CD4-positive, alpha-beta T cell treated with Interleukin-4 for 4 hours (primary cell): ENCODE measurements at places on chromosomes 16 and 17.

GRCh38 chr16:3780570-3780969, 63.2 kb upstream of the TRAP1 start:
- DNase-seq, result peak; percentile 13

DNA sequence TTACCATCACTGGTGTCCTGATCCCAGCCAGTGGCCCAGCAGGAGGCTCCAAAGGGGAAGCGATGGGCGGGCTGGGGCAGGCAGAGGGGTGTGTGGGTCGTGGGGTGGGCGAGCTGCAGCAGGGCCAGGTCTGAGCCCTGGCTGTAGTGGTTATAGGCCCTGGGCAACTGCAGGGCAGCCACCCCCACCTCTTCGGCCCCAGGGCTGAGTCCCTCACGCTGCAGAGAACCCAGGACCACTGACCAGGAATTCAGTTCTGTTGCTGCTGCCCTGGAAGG, 2.2 kb downstream of the PRSS53 start:
- no peak for DNase-seq

GRCh38 chr17:55086635-55087058, 118.1 kb downstream of the STXBP4 start:
- no peak for DNase-seq

GRCh38 chr17:34360601-34361270, 2.3 kb downstream of the CCL1 start:
- DNase-seq, result no peak

GRCh38 chr17:80071116-80071841, 30.1 kb upstream of the GAA start:
- DNase-seq, result no peak

DNA sequence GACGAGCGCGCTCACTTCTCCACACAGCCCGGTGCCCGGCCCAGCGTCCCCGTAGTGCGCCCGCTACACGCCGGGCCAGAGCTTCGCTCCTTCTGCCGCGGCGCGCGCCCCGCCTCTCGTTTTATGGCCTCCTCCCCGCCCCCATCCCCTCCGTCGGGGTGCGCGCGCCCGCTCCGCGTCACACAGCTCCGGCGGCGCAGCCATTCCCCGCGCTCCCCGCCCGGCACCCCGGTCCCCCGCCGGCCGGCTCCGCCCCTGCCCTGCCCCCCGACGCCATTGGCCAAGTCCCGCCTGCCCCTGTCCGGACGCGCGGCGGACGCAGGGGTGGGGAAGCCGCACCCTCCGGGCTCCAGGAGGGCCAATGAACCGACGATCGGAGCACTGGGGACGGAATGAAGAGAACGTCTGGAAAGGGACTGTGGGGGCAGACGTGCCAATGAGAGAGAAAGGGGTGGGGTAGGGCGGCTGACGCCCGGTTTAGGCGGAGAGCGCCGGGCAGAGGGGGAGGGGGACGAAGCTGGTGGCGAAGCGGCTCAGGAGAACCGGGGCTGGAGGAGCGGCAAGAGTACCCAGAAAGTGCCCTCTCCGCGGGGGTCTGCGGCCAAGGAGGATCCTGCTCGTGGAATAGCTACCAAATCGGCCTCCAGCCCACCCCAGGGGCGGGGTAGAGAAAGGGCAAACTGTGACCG, at the start of gene TOB1:
TOB1 (minus strand) TSS at position 94 of the 689 bp plus-strand sequence. CDS start 2,337 bp downstream, outside the sequence.
- peak; percentile 97 for DNase-seq

GRCh38 chr16:58337090-58337444, 42.2 kb upstream of the PRSS54 start:
- no peak for DNase-seq

DNA sequence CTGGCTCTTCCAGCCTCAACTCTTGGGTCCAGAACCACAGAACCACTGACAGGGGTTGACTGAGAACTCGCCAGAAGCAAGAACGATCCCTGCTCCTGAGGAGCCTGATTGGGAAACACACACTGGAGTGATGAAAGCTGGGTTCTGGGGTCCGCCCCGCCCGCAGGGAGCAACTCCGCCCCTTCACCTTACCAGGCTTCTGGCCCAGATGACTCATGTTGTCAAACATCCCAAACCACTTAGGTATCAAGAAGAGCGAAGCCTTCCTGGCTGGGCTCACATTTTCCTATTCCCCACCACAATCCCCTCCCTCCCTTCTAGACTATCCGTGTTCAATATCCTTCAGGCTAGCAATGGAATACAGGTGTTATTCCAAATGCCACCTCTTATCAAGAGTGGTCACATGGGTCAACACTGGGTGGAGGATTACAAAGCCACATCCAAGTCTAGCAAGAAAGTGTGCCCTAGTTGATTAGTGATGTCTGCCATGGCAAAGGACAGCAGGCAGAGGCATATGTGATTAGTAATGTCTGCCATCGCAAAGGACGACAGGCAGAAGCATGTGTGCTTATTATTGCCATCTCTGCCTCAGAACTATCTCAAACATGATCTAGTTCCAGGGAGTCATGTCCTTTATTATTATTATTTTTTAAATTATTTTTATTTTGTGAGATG, 70.5 kb downstream of the TIMM22 start:
- DNase-seq, result no peak

GRCh38 chr17:21039839-21040575, 2.8 kb downstream of the USP22 start:
- DNase-seq, result peak; percentile 42

GRCh38 chr16:52707676-52708337, 160.9 kb upstream of the TOX3 start:
- no peak for DNase-seq
